Neural crest cell (in vitro differentiated cells): ENCODE measurements at places on chromosomes 13 and 19.
A peak's percentile ranks its signal among the peaks of the same experiment; 100 is the strongest.

- peak overlapping the region; percentile 50 for H3K27ac ChIP-seq
- no peak for DNase-seq
- peaks cover 3% of the 10 kb centered on the region for H3K36me3 ChIP-seq
- no peak overlapping the region for H3K4me3 ChIP-seq
- no peaks in the 10 kb centered on the region for H3K27me3 ChIP-seq
- peaks cover 28% of the 10 kb centered on the region for H3K4me1 ChIP-seq
Measured at GRCh38 chr19:29690842-29691241, 24.2 kb downstream of the C19orf12 start.

DNA sequence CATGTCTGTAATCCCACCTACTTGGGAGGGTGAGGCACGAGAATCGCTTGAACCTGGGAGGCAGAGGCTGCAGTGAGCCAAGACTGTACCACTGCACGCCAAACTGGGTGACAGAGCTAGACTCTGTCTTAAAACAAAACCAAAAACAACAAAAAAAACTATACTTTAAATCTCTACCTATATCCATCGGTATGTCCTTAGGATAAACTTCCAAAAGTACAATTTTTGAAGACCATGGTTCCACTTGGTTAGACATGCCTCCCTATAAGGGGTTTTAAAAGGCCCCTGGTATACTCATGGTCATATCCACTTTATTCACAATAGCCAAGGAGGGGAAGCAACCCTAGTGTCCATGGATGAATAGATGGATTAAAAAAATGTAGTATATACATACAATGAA lies 39.8 kb downstream of the RUBCNL start:
- peaks cover 15% of the 10 kb centered on the region for H3K4me1 ChIP-seq
- no peak overlapping the region for H3K4me3 ChIP-seq
- no peaks in the 10 kb centered on the region for H3K27me3 ChIP-seq
- no peak for DNase-seq
- no peak overlapping the region for H3K27ac ChIP-seq

- H3K27ac ChIP-seq, result no peak overlapping the region
- H3K4me3 ChIP-seq, result no peak overlapping the region
- peak; percentile 63 for DNase-seq
- peaks cover 7% of the 10 kb centered on the region for H3K4me1 ChIP-seq
Measured at GRCh38 chr13:27359199-27359821, 65.1 kb upstream of the GTF3A start.

GRCh38 chr13:73961181-73961580 lies 173.0 kb downstream of the KLF12 start:
- peaks cover 24% of the 10 kb centered on the region for H3K4me1 ChIP-seq
- peaks cover 14% of the 10 kb centered on the region for H3K36me3 ChIP-seq
- H3K27ac ChIP-seq, result no peak overlapping the region
- no peak overlapping the region for H3K4me3 ChIP-seq

DNA sequence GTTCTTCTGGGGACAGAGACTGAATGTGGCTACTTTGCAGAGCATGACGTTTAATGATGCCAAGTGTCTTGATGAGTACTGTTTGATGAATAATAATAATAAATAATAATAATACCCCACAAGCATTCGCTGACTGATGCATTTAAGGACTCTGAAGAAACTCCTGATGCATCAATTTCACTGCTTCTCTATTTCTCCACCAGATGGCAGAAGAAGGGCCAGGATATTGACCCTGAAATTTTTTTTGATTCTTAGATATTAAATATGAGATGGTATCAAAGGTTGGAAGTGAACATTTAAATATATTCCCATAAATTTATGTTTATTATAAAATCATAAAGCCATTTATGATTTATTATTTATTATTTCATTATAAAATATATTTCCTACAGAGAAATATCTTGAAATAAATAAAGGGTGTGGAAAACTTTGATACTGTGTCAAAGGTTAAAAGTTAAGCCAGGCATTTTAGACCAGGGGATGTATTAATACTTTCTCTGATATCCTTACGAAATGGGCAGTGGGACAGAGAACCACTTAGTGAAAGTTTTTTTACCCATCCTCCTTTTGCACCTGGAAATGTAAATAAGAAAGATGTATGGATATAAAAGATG lies 170.9 kb downstream of the LACC1 start:
- H3K4me3 ChIP-seq, result no peak overlapping the region
- H3K27me3 ChIP-seq, result peaks cover 2% of the 10 kb centered on the region
- H3K36me3 ChIP-seq, result no peaks in the 10 kb centered on the region

- H3K27ac ChIP-seq, result no peak overlapping the region
- DNase-seq, result no peak
- H3K4me1 ChIP-seq, result no peaks in the 10 kb centered on the region
- H3K36me3 ChIP-seq, result no peaks in the 10 kb centered on the region
- no peaks in the 10 kb centered on the region for H3K27me3 ChIP-seq
- H3K4me3 ChIP-seq, result no peak overlapping the region
Measured at GRCh38 chr13:91894316-91894715, 495.9 kb downstream of the GPC5 start.

DNA sequence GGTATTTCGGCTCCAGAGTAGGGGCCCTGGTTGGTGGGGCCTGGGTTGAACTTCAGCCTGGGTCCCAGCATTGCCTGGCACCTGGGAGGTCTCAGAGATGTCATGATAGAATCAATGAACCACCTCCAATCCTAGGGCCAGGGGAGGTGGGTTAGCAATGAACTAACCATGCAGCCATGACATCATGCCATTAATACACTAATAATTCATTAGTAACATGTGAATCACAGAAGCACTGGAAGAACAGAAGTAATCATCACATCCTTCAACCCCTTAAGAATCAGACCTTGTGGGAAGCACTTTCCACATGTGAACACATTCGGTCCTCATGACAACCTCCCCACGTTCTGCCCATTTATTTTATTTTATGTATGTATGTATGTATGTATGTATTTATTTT lies 6.9 kb downstream of the NOSIP start:
- no peak overlapping the region for H3K4me3 ChIP-seq
- no peak overlapping the region for H3K27ac ChIP-seq
- no peaks in the 10 kb centered on the region for H3K36me3 ChIP-seq
- peaks cover 14% of the 10 kb centered on the region for H3K4me1 ChIP-seq
- DNase-seq, result no peak

GRCh38 chr19:435707-436412 lies 25.0 kb downstream of the SHC2 start:
- H3K27ac ChIP-seq, result no peak overlapping the region
- no peak overlapping the region for H3K4me3 ChIP-seq
- H3K36me3 ChIP-seq, result peaks cover 3% of the 10 kb centered on the region
- no peaks in the 10 kb centered on the region for H3K27me3 ChIP-seq
- H3K4me1 ChIP-seq, result no peaks in the 10 kb centered on the region

DNA sequence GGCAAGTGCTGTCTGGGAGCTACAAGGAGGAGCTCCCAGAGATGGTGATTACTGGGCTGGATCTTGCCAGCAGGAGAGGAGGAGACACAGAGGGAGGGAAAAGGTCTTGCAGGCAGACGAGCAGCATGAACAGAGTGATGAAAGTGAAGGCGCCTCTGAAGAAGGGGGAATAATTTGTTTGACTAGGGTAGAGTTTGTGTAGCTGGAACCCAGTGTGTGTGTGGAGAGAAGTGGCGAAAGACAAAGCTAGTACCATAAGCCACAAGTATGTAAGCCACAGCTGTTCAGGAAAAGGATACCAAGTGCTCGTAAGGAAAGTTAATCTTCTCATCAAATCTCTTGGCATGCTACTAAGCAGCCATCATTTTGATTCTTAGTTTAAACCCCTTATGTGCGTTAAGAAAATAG lies 5.4 kb downstream of the FLT1 start:
- peaks cover 73% of the 10 kb centered on the region for H3K27me3 ChIP-seq
- no peaks in the 10 kb centered on the region for H3K36me3 ChIP-seq
- H3K4me3 ChIP-seq, result no peak overlapping the region
- no peak for DNase-seq
- H3K4me1 ChIP-seq, result no peaks in the 10 kb centered on the region

- no peak overlapping the region for H3K4me3 ChIP-seq
- H3K4me1 ChIP-seq, result no peaks in the 10 kb centered on the region
- DNase-seq, result no peak
- peaks cover 19% of the 10 kb centered on the region for H3K27me3 ChIP-seq
- H3K36me3 ChIP-seq, result peaks cover 2% of the 10 kb centered on the region
- H3K27ac ChIP-seq, result no peak overlapping the region
Measured at GRCh38 chr19:2729943-2730818, 9.0 kb upstream of the DIRAS1 start.

DNA sequence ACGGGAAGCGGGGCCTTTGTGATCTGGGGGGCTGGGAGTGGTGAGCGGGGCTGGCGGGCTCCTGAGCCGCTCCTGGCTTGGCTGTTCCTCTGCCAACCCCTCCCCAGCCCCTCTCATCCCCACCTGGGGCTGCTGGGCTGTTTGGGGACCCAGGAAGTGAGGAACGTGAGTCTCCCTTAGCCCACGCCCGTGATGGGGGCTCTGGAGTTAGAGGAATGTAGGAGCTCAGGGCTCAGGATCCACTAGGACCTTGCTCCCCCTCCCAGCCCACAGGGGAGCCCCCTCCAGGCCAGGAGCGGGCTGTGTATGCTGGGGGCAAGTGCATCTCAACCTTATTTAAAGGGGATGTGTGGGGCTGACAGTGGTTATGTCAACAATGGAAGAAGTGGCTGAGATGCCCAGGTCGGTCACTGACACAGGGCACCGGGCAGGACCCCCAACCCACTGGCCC lies 134.1 kb downstream of the URI1 start:
- no peak overlapping the region for H3K4me3 ChIP-seq
- H3K36me3 ChIP-seq, result no peaks in the 10 kb centered on the region
- H3K27me3 ChIP-seq, result peaks cover 2% of the 10 kb centered on the region
- DNase-seq, result no peak
- no peaks in the 10 kb centered on the region for H3K4me1 ChIP-seq

GRCh38 chr13:77028202-77028601 lies 1.2 kb upstream of the FBXL3 start:
- peaks cover 3% of the 10 kb centered on the region for H3K36me3 ChIP-seq
- no peak for DNase-seq
- no peaks in the 10 kb centered on the region for H3K27me3 ChIP-seq
- H3K27ac ChIP-seq, result no peak overlapping the region
